GM23248 (cell line): ENCODE measurements at places on chromosomes 3 and 15. TPM values are rescaled to one million over a fixed set of nuclear protein-coding genes. Genes with fewer than 3 reads are reported as not detected.

The ZCWPW2 gene
- polyA plus RNA-seq = 2.1 TPM in 2 replicates

The POPDC2 gene
- polyA plus RNA-seq = 0.74 and 1.2 TPM in 2 replicates

The P2RY12 gene
- polyA plus RNA-seq = not detected in 2 replicates

The NSUN3 gene
- 4.8 and 6.4 TPM in 2 replicates for polyA plus RNA-seq

The CD47 gene
- 120 and 121 TPM in 2 replicates for polyA plus RNA-seq

The TRIM59 gene
- polyA plus RNA-seq = 23.9 and 25.0 TPM in 2 replicates

The TMEM158 gene
- polyA plus RNA-seq = 3.3 and 4.5 TPM in 2 replicates

The KLHL40 gene
- polyA plus RNA-seq = not detected in 2 replicates

The ANKRD63 gene
- polyA plus RNA-seq = not detected in 2 replicates

The FAM43A gene
- 8.0 and 8.8 TPM in 2 replicates for polyA plus RNA-seq

The DUOX1 gene
- 1.5 and 1.8 TPM in 2 replicates for polyA plus RNA-seq

The SAMD7 gene
- polyA plus RNA-seq = not detected in 2 replicates

The DZIP1L gene
- 9.6 and 11.1 TPM in 2 replicates for polyA plus RNA-seq

The PKM gene
- 2,427 and 2,525 TPM in 2 replicates for polyA plus RNA-seq

The GNAT1 gene
- polyA plus RNA-seq = not detected in 2 replicates

The REC114 gene
- not detected in 2 replicates for polyA plus RNA-seq

The PP2D1 gene
- 0.16 TPM in 1 of 2 replicates, not detected in the other for polyA plus RNA-seq

The C3orf85 gene
- polyA plus RNA-seq = not detected in 2 replicates

The TFDP2 gene
- 55.4 and 56.6 TPM in 2 replicates for polyA plus RNA-seq

The DUOXA2 gene
- polyA plus RNA-seq = not detected in 2 replicates

The ONECUT1 gene
- polyA plus RNA-seq = not detected in 2 replicates

The MESP2 gene
- polyA plus RNA-seq = not detected in 2 replicates

The B4GALT4 gene
- 64.0 and 67.9 TPM in 2 replicates for polyA plus RNA-seq

The FAM107A gene
- 0.09 and 0.13 TPM in 2 replicates for polyA plus RNA-seq

The WDR93 gene
- polyA plus RNA-seq = 0.10 TPM in 1 of 2 replicates, not detected in the other

The TUSC7 gene
- 0.21 TPM in 1 of 2 replicates, not detected in the other for polyA plus RNA-seq

The SEMA3F gene
- polyA plus RNA-seq = 0.25 and 0.54 TPM in 2 replicates
